ENCODE measurements at places on chromosomes 16 and 17.
A peak's percentile ranks its signal among the peaks of the same experiment; 100 is the strongest.

GRCh38 chr16:11354407-11354732, 9.1 kb downstream of the RMI2 start:
- no peak for DNase-seq

- DNase-seq = no peak
Measured at GRCh38 chr16:66585481-66586239, 6.4 kb downstream of the CMTM2 start.

GRCh38 chr16:85524630-85525419, 88.3 kb upstream of the GSE1 start:
- DNase-seq = no peak

DNA sequence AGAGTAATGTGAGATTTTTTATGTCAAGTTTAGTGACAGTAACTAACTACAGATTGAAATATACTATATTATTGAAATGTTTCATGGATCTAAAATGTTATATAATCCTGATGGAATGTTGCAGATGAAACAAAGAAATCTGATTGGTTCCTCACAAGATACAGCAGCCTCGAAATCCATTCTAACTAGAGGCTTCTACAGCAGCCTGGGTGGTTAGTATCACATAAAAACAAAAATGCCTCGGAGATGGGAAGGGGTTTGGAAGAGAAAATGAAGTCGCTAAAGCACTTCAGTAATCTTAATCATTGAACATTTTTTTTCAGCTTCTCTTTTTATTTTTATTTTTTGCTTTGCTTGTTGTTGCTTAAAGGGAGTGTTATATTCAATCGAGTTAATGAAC, 75.2 kb downstream of the TANC2 start:
- DNase-seq = no peak

DNA sequence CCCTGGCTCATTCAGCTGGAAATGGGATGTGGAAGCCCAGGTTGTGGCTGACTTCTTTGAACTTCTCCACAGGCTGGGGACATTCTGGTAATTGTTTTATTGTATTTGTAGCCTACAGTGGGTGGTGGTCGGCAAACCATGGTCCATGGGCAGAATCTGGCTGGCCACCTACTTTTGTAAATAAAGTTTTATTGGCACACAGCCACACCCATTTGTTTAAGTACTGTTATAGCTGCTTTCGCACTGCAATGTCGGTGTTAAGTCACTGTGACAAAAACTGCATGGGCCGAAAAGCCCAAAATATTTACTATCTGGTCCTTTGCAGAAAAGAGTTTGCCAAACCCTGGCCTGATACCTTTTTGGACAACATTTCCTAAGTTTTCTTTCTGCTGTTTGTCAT, 86.2 kb downstream of the NTN1 start:
- no peak for DNase-seq

GRCh38 chr17:18968345-18968744, 16.4 kb downstream of the SLC5A10 start:
- DNase-seq = no peak

DNA sequence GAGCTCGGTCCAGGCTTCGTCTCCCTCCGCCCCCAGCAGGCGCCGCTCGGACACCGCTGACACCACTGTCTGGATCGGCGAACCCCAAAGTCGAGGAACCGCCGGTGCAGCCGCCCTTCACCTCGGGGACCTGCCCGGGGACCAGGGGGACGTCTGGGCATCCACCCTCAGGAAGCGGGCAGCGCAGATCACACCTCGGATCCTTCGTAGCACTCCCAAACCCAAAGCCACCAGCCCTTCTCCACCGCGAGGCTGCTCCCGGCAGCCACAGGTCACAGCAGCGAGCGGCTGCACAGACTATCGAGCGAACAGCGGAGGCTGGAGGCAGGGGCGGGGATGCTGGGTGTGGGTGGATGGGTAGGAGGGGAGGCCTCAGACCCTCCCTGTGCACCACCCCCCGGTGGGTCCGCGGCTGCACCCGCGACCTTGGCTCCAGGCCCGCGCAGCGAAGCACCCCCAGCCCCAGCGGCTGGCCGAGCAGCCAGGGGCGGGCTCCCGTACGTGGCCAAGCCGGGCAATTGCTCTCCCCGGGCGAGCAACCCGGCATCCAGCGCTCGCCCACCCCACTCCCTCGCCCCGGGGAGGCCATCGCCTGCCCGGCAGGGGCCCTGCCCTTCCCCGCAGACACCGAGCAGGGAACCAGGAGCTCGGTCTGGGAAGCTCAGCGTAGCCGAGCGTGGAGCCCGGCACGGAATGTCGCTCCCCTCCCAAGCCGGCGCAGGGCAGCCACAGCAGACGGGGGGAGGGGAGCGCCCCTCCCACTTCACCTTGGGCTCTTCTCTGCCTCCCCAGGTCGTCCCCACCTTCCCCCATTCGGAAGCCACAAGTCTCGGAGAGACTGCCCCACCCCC, 1.0 kb downstream of the SDK2 start:
- peak; percentile 26 for DNase-seq

DNA sequence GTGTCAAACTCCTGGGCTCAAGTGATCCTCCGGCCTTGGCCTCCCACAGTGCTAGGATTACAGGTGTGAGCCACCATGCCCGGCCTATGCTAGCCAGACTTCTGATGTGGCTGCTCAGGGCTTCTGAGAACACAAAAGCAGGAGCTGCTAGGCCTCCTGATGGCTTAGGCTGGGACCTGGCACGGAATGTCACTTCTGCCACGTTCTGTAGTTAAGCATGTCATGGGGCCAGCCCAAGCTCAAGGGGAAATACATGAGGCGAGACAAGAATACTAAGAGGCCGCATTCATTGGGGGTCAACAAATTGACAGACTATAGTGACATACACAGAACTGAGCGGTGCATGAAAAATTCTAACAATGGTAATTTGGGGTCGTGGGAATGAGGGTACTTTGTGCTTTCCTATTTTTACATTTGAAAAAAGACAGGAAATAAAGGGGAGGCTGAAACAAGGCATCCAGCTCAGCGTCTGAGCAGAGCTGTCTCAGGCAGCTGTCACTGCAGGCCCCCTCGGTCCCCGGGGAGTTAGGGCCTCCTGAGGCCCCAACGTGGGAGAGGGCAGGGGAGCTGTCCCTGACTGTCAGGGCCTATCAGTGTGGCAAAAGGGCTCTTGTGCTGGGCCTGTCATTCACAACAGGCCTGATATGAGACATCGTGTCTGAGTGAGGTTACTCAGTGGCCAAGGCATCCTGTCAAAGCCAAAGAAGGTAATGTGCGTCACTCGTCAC, 26.4 kb downstream of the CFAP20 start:
- no peak for DNase-seq

- DNase-seq = no peak
Measured at GRCh38 chr17:61997664-61998063, 67.4 kb downstream of the MED13 start.

GRCh38 chr16:83803811-83804210, 4.0 kb upstream of the HSBP1 start:
- no peak for DNase-seq

- DNase-seq = no peak
Measured at GRCh38 chr16:14485121-14485551, 144.9 kb downstream of the PARN start.

DNA sequence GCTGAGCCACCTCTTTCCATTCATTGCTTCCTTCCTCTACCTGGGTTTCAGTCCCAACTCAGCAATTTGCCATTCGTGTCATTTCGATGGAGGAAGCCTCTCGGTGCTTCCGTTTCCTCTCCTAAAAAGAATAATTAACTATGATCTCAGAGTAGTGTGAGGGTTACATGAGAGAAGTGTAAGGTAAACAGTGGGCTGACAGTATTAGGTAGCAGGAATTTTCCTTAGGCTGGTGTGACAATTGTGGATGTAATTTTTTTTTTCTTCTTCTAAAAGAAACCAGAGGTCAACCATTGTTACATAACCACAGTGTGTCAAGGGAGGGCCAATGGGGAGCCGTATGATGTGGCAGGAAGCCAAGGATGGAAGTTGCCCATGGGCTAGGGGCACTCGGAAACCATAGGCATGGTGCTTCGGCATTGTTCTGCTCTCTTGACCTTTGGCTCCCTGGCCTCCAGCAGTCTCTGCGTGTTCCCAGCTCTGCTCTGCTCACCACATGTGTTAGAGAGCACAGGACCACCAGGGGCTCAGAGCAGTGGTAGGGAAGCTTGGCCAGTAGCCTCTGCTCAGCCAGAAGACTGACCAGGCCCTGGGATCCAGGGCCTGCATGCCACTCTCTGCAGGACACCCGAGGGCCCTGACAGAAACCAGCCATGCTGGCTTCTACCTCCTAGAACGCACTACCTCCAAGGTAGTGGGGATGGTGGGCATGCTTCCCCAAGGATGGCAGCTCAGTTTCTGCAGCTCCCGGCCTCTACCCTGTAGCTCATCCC, 2.0 kb upstream of the TOP2A start:
- no peak for DNase-seq

- no peak for DNase-seq
Measured at GRCh38 chr16:81723098-81723723, 55.9 kb upstream of the PLCG2 start.

- no peak for DNase-seq
Measured at GRCh38 chr16:66418165-66418962, 8.7 kb upstream of the BEAN1 start.

GRCh38 chr17:9818760-9819159, 3.1 kb downstream of the GSG1L2 start:
- no peak for DNase-seq

- DNase-seq = no peak
Measured at GRCh38 chr17:34665150-34665806, 85.9 kb downstream of the TMEM132E start.

DNA sequence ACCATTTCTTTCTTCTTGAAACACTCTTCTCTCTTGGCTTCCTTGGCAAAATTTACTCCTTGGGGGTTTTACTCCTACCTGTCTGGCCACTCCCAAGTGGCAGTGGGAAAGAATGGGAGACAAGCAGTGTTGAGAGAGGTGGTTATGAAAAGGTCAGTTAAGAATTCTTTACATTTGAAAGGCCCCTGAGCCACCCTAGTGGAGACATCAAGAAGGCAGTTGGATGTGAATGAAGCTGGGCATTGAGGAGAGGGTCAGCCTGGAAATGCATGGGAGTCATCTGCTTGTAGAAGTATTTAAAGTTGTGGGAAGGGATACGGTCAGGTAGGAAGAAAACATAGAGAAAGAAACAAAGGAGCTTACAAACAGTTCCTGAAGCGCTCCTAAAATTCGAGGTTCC, 42.3 kb upstream of the CCNF start:
- DNase-seq = no peak

DNA sequence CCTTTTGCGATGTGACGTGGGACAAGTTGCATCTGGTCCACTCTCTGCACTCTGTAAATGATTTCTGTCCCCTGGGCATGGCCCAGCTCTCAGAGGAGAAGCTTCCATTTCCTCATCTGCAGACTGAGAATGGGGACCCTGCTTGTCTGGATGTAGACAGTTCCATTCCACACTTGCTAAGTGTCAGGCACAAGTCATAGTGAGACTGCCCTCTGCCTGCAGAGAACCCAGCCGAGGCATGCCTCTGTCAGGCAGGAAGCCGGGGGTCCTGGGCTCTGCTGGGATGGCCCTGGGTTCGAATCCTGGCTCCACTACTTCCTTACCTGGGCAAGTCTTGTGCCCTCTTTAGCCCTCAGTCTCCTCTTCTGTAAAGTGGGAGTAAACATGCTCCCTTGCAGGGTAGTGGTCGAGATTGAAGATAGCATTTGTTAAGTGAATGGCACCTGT, 4.1 kb downstream of the MAP2K3 start:
- DNase-seq = no peak

GRCh38 chr17:6969323-6969726, 26.5 kb upstream of the ALOX12 start:
- DNase-seq = no peak

DNA sequence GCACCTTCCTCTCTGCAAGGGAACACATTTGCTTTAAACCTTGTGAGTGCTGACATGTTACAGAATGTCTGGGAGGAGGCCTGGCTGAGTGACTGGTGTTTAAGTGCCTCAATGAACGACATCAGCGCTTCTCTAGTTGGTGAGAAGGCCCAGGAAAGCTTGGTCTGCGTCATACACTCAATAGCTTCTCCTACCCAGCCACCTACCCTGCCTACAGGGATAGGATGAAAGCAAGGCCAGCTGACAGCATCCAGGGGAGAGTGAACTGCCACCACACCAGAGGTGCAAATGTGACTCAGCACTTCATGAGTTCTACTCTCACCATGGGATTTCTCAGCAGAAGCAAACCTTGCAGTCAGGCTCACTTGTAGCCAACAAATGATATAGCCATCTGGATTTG, 31.7 kb upstream of the CFAP20 start:
- no peak for DNase-seq

GRCh38 chr17:67210915-67211314, 34.1 kb downstream of the HELZ start:
- DNase-seq = no peak

GRCh38 chr17:68431661-68432071, 25.6 kb downstream of the WIPI1 start:
- DNase-seq = no peak

DNA sequence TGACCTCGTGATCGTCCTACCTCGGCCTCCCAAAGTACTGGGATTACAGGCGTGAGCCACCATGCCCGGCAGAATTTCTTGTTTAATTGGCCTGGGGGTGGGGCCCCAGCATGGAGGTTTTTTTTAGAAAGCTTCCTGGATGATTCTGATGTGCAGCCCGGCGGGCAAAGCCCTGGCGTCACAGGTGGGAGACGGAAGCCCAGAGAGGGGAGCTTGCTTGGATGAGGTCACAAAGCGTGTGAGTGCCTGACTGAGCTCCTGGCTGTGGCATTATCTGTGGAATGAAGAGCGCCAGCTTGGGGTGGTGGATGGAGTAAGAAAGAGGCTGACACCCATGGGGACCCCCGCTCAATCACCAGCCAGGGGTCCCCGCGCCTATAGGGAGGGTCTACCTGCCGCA, 4.1 kb downstream of the VASN start:
- no peak for DNase-seq

DNA sequence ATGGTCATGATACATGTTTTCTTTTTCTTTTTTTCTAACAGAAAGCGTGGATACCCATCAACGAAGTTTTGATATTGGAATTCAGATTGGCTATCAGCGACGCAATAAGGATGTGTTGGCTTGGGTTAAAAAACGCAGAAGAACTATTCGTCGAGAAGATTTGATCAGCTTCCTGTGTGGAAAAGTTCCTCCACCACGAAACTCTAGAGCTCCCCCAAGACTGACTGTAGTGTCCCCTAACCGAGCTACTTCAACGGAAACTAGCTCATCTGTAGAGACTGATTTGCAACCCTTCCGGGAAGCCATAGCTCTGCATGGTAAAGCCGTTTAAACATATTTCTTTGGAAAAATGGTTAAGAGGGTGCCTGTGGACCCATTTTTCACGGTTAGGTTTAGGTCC, 11.5 kb downstream of the HAPSTR1 start:
- no peak for DNase-seq

GRCh38 chr16:74605332-74605731, 1.6 kb downstream of the GLG1 start:
- DNase-seq = no peak

GRCh38 chr17:3803308-3803640, 2.3 kb upstream of the ITGAE start:
- no peak for DNase-seq
